Inflammatory macrophage treated with lipopolysaccharide for 4 hours (primary cell): ENCODE measurements at places on chromosomes 2 and 18.
A peak's percentile ranks its signal among the peaks of the same experiment; 100 is the strongest.

GRCh38 chr18:22136395-22136794 lies 33.0 kb upstream of the GATA6 start:
- no peak for DNase-seq

- no peak for DNase-seq
Measured at GRCh38 chr2:95333888-95334338, 36.8 kb downstream of the KCNIP3 start.

DNA sequence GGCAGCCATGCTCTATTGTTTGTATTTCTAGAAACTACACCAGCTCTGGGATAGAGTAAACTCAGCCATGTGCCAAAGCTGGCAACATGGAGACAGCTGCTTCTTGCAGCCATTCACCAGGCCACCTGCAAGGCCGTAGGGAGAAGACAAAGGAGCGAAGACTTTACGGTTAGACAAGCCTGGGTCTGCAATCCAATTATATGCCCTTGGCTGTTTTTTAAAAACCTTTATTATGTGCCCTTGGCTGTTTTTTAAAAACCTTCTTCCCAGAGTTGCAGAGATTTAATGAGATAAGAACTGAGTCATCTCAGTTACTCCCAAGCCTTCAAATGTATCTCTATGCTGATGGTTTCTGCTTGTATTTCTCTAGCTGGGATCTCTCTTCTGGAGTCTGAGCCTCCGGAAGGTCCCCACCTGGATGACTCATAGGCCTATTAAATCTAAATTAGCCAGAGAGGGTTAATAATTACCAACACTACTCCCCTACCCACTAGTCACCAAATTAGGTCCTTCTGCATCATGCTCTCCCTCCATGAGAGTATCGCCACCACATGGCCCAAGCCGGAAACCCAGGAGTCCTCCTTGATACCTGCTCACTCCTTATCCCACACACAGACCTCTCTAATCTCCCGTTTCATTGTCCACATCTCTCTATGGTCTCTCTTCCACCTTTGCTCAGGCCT lies 17.5 kb upstream of the DPP4 start:
- DNase-seq: no peak

- no peak for DNase-seq
Measured at GRCh38 chr2:209582281-209582680, 158.4 kb downstream of the MAP2 start.

DNA sequence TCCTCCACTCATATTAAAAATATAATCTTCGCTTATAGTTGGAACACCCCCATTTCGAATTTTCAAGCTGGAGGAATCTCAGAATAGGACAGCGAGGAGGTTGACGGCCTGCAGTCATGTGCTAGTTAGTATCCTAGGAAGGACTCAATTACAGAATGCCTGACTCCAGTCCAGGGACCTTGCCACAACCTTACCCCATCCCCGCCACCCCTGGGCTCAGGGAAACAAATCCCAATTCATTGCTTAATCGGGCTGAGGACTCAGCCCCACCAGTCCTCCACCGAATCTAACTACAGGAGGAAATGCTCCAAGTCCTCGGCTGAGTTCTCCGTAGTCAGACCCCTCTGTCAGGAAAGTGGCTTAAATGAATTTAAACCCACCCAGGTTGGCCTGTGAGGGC lies 31.7 kb upstream of the ZBTB7C start:
- no peak for DNase-seq

- DNase-seq: peak; percentile 73
Measured at GRCh38 chr18:8928847-8929780, 173.4 kb upstream of the NDUFV2 start.

DNA sequence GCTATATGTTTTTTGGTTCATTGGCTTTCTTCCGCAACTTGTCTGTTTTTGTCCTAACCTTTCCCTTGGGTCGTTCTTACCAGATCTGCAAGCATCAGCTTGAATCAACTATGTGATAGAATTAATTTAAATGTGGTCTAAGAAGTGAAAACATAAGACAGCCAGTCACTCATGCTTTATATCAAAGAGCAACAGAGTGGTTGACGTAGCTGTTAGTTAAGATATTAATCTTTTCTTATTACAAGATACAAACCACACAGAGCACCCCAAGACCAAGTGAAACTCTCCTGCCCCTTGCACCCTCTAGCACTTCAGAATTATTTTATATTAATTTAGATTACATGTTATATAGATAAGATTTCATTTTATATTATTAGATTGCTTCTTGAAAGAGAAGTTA lies 15.2 kb downstream of the IL18RAP start:
- no peak for DNase-seq

DNA sequence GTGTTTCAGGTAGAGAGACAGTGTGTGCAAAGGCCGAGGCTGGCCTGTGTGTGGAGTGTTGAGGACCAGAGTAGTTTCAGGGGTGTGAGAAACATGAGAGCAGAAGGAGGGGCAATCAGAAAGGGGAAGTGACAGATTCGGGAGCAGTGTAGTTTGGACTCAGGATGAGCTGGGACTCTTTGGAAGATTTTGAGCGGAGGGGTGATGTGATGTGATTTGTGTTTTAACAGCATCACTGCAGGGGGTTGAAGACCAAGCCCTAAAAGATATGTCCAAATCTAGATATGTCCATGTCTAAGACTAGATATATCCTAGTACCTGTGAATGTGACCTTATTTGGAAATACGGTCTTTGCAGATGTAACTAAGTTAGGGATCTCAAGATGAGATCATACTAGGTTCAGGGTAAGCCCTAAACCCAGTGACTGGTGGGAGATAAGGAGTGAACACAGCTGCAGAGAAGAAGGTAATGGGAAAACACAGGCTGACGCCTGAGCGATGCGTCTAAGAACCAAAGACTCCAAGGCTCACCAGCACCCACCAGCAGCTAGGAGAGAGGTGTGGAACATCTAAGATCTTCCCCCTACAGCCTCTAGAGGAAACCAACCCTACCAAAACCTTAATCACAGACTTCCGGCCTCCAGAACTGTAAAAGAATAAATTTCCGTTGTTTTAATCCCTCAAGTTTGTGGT lies 38.5 kb upstream of the MYO3B start:
- no peak for DNase-seq

- DNase-seq: no peak
Measured at GRCh38 chr2:146762786-146763185, 1082.0 kb upstream of the ACVR2A start.

DNA sequence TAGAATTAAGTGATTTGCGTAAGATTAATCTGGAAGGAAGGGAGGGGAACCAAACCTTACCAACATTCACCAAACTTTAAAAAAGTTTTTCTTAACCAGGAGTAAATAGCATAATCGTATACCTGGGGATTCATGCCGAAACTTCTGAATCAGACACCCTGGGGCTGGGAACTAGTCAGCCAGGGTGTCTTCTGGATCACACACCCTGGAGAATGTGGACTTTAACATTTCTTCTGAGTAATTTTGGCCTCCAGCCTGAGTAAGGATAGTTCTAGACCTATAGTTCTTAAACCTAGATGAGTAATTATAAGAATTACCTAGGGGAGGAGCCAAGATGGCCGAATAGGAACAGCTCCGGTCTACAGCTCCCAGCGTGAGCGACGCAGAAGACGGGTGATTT lies 44.1 kb upstream of the MEIS1 start:
- DNase-seq: no peak

- peak; percentile 79 for DNase-seq
Measured at GRCh38 chr2:72770879-72771461, 54.9 kb downstream of the EXOC6B start.

DNA sequence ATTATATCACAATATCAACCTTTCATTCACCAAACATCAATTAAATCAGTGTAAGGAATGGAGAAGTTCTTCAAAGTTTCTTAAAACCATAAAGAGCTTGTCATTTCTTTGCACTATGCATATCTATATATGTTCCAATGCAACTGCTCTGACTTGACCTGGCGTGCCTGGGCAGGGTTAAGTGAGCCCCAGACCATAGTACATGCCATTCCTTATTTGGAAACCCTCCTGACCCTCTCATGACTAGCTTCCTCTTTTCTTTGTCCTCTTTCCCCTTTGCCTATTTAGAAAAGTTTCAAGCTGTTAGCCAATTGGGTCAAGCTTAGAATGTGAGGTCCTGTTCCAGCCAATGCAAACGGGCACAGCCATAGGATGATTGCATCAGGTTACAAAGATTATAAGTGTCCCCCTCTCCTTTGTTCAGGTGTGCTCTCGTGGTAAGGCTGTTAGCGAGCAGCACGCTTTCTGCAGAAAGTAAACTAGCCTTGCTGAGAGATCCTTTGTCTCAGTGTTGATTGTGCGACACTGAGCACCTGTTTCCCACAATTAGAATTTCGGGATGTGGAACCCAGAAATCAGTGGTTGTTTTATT lies 78.2 kb upstream of the UXS1 start:
- DNase-seq: peak; percentile 19

- DNase-seq: no peak
Measured at GRCh38 chr18:54949588-54949987, 9.7 kb downstream of the CCDC68 start.

- no peak for DNase-seq
Measured at GRCh38 chr2:147231607-147232006, 613.2 kb upstream of the ACVR2A start.

DNA sequence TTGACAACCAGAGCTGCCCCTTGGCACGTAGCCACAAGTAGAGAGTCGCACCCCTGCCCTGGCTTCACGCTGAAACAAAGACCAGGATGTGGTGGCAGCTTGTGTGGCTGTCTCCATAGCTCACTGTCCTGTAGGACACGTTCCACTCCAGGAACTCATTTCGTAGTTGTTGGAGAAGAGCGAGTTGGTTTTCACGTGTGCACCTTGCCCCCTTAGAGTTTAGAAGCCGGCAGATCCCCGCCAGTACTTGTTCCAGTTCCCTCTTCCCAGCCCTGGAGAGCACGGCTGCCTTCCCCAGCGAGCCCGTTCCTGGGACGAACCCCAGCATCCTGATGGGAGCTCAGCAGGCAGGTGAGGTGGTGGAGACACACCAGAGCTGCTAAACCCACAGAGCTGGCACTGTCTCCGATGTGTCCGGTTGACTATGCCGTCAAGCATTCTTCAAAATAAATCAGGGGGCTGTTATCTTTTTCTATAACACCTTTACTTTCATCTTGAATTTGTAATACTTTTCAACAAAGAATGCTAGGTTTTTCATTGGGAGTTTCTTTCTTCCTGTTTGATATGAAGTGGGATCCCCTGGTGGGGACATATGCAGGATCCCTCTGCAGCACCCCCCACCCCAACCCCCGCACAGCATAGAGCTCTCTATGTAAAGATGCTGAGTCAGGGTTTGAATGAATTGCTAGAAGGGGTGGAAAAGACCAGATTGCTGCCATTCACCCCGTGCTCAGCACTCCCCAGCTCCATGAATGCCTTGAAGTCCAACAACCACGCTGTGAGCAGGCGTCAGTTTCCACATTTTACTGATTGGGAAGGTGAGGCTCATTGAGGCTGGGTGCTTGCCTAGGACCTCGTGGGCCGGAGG lies 44.5 kb downstream of the GREB1 start:
- no peak for DNase-seq

DNA sequence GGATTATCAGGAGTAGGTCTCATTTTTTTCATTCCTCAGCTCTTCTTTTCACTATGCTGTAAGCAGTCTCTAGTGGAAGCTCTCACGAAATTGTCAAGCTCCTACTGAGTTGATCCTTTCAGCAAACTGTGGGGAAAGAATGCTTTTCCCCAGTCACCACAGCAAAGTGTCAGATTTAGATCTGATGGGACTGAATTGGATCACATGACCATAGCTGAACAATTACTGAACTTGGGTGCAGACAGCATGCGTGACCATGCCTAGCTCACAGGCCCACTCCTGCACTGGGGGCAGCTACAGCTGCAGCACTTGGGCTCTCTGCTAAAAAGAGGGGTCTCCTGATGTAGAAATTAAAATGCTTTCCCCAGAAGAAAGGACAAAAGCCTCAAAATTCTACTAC lies 3.1 kb downstream of the ARHGAP15 start:
- DNase-seq: peak; percentile 59

DNA sequence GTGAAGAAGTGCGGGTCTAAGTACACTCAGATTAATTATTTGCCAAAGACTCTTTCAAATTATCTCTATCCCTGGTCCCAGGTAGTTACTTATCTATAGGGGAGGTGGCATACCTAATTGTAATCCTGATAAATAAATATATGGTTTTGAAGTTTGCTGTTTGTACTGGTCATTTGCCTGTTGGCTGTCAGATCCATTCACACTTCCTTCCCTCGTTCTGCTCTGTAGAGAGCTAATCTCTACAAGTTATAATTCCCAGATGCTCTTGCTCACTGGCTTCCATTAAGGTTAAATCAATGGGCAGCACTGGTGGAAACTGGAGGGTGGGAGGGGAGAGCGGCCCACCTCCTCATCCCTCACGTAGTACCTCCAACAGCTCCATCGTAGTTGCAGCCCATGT lies 447.1 kb downstream of the TXNL1 start:
- DNase-seq: no peak

DNA sequence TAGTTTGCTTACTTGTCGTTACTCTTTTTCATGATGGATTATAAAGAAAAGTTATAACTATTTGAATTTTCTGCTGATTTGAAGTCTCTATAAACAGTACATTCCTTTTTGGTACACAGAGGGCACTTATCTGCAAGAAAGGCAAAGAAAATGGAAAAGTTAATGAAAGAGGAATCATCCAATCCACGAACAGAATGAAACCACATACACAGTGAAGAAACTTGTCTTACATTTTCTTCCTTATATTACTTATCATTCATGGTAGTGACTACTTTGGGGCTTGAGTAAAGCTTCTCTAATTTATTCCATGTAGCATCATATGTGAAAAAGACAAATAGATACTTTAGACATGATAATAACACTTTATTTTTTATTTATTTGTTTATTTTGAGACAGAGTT lies 14.8 kb upstream of the ACTR3 start:
- DNase-seq: peak; percentile 73

- DNase-seq: no peak
Measured at GRCh38 chr2:1701020-1701419, 43.3 kb downstream of the PXDN start.

- DNase-seq: no peak
Measured at GRCh38 chr2:224570328-224570993, 14.7 kb downstream of the CUL3 start.

DNA sequence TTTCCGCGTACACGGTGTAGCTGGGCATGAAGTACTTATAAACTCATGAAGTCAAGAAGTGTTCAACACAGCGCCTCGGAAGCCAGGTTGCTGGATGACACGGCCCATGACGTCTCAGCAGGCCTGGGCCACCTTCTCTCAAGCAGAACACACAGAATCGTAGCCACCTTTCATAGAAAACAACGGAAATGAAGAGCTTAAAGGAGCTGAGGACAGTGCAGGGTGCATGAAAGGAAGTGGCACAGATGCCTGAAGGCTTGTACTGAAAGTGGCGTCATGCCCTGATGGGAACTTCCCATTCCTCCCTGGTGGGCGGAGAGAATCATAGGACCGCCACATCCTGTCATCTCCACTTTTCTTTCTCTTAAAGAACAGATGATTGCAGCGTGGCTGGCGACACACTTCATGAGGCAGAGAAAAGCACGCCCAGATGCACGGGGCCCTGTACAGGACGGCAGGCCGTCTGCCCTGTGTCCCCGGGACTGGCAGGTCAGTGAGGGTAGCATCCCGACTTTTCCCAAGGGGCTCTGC lies 31.1 kb downstream of the HDAC4 start:
- peak; percentile 96 for DNase-seq
